ENCODE measurements at places on chromosomes 7 and 10. TPM values are rescaled to one million over a fixed set of nuclear protein-coding genes. Genes with fewer than 3 reads are reported as not detected.

The SUN3 gene
- not detected for total RNA-seq

The CCL24 gene
- total RNA-seq, result not detected

The CCSER2 gene
- total RNA-seq, result 27.8 TPM

The INMT gene
- total RNA-seq, result 1.7 TPM

The TPST1 gene
- total RNA-seq, result 49.7 TPM

The STK32C gene
- total RNA-seq, result 5.0 TPM

The PPP1R17 gene
- total RNA-seq, result not detected

- H3K27me3 ChIP-seq, result no peaks in the 10 kb centered on the region
- no peak overlapping the region for H3K27ac ChIP-seq
- H3K4me1 ChIP-seq, result peaks cover 7% of the 10 kb centered on the region
Measured at GRCh38 chr10:24857031-24857725, 95.2 kb downstream of the PRTFDC1 start.

DNA sequence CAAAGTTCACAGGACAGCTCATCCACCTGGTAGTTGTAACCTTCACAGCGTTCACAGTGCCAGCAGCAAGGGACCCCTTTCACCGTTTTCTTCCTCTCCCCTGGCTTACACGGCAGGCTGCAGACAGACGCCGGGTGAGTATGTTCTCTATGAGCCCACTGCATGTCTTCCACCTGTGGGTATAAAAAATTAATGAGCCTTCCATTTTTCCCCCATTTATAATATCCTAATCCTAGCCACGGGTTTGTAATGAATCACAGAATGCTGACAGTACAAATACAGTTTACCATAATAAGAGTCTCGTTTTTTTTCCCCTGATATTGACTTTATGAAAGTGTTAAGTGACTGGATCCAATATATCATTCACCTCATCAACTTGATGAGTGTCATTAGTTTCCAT, 719.0 kb downstream of the GRM8 start:
- no peak overlapping the region for H3K4me3 ChIP-seq
- H3K4me1 ChIP-seq, result no peaks in the 10 kb centered on the region
- H3K36me3 ChIP-seq, result no peaks in the 10 kb centered on the region
- DNase-seq, result no peak
- H3K27me3 ChIP-seq, result no peaks in the 10 kb centered on the region

DNA sequence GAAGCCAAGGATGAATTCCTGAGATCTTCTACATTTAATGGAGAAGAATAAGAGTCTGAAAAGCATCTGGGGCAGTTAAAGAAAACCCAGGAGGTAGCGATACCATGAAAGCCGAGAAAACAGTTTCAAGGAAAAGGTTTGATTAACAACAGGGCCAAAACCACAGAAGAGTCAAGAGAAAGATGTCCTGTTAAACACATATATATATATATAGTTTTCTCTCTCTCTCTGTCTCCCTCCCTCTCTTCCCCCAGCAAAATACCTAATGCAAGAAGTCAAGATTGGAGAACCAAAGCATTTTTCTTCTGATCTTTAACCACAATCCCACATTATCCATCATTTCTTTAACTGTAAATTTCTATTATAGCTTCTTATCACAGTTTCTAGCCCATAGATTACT, 261.4 kb downstream of the SNX13 start:
- H3K27ac ChIP-seq, result no peak overlapping the region
- no peaks in the 10 kb centered on the region for H3K27me3 ChIP-seq
- H3K36me3 ChIP-seq, result no peaks in the 10 kb centered on the region
- H3K4me3 ChIP-seq, result no peak overlapping the region
- peaks cover 15% of the 10 kb centered on the region for H3K4me1 ChIP-seq
- DNase-seq, result no peak

DNA sequence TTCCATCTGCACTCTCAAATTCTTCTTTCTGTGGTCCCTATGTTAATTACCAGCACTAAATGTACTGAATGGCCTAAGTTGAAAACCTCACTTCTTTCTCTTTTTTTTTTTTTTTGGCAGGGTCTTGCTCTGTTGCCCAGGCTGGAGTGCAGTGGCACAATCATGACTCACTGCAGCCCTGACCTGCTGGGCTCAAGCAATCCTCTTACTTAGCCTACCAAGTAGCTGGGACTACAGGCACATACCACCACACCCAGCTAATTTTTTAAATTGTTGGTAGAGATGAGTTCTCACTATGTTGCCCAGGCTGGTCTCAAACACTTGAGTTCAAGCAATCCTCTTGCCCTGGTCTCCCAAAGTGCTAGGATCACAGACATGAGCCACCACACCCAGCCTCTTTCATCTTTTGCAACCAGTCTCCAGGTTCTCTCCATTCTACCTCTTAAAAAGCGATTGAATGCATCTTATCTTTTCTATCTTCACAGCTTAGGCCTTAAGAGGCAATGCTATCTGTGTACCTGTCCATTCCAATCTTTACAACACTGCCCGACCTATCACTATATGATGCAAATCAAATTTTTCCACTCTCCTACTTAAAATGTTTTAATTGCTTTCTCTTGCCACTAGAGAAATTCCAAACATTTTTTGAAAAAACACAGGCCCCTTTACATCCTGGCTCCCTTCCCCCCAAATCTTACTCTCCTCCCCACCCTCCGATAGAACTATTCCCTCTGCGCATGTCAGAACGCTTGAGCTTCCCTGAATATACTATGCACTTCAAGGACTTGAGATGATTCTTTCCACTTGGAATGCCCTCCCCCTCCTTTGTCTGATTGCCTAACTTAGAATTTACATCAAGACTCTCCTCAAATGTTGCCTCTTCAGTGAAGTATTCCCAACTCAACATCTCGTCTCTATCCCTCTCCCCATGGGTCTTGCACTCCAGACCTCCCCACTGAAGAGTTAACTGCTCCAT, 6.0 kb downstream of the ICA1 start:
- H3K27ac ChIP-seq, result no peak overlapping the region
- DNase-seq, result no peak
- H3K4me3 ChIP-seq, result no peak overlapping the region
- H3K36me3 ChIP-seq, result no peaks in the 10 kb centered on the region

GRCh38 chr10:86630079-86630478, 24.3 kb upstream of the OPN4 start:
- peak; percentile 50 for DNase-seq
- H3K27ac ChIP-seq, result no peak overlapping the region
- no peaks in the 10 kb centered on the region for H3K36me3 ChIP-seq
- no peaks in the 10 kb centered on the region for H3K27me3 ChIP-seq
- peaks cover 8% of the 10 kb centered on the region for H3K4me1 ChIP-seq
- H3K4me3 ChIP-seq, result no peak overlapping the region

DNA sequence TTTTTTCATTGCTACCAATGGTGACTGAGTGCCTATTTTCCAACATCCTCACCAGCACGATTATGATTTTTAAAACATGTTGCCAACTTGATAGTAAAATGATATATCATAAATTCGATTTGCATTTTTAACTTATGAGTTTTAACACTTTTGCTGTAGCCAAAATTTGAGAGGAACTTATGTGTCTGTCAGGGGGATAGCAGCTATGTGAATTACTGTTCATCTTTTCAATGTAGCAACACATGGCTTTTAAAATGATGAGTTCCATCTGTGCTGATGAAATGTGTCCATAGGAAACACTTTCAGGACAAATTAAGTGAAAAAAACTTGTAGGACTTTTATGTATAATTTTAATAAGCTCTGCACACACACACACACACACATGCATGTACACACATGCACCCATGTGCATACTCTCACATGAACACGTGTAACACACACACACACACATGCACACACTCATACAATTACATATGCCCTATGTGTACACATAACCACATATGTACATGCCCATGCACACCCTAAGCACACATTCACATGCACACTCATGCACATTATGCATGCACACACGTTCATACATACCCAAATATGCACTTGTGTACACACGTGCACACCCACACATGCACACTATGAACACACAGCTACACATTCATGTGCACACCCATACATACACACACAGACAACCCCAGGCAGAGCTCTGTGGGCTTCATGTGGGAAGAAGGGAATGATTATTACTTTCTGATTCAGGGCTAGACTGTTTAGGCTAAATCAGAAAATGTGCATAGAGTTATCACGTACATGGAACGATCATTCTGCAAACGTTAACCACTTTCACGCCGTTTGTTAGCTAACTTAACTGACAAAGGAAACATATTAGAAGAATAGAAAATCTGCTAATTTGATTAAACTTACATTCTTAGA, 68.9 kb downstream of the C10orf143 start:
- no peak overlapping the region for H3K4me3 ChIP-seq
- no peaks in the 10 kb centered on the region for H3K27me3 ChIP-seq
- H3K36me3 ChIP-seq, result no peaks in the 10 kb centered on the region
- H3K4me1 ChIP-seq, result no peaks in the 10 kb centered on the region
- no peak for DNase-seq

All from IMR-90 (cell line).